ENCODE measurements at places on chromosomes 1 and 21. TPM values are rescaled to one million over a fixed set of nuclear protein-coding genes. Genes with fewer than 3 reads are reported as not detected.

RASAL2 gene
- total RNA-seq = 21.6 TPM

KIAA0040 gene
- total RNA-seq = 0.47 TPM

INAVA gene
- not detected for total RNA-seq

TFAP2E gene
- not detected for total RNA-seq

USP1 gene
- 7.6 TPM for total RNA-seq

TSPEAR gene
- total RNA-seq = not detected

RHOU gene
- total RNA-seq = 0.45 TPM

HFM1 gene
- 0.08 TPM for total RNA-seq

TRAF3IP3 gene
- not detected for total RNA-seq

IRF6 gene
- total RNA-seq = 7.7 TPM

SPRR2B gene
- not detected for total RNA-seq

NCF2 gene
- not detected for total RNA-seq
